ENCODE measurements at places on chromosomes 6 and 20.

- DNase-seq = no peak
These were observed 57.1 kb downstream of the MAP3K4 start for GRCh38 chr6:161048641-161049040.

- DNase-seq = no peak
These were observed 74.6 kb upstream of the SLC22A23 start for GRCh38 chr6:3531481-3531880.

- DNase-seq = no peak
These were observed 10.8 kb upstream of the BFSP1 start for GRCh38 chr20:17541996-17542395.

DNA sequence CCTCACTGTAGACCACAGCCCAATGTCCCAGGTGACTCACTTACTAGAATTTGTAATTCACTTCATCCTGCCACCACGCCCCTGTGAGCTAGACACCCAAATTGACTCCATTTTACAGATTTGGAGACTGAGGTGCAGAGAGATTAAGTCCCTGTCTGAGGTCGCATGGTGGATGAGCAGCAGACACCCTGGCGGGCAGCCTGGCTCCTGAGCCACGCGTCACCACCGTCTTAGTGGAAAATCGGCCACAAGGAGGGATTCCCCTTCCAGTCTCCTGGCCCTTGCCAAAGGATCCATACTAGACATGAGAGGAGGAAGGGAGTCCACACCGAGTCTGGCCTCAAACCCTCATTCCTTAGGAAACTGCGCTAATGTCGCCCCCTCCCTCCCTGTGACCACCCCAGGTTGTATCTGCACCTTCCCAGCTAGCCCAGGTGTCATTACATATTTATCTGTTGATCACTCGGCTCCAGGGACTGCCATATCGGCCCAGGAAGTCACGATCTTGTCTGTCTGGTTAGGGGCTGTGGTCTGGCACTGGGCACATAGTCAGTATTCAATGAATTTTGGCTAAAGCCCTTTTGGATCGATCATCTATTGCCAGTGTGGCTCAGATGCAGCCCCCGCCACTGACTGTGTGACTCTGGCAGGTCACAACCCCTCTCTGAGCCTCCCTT, 25.7 kb upstream of the PTGIS start:
- no peak for DNase-seq

- DNase-seq = no peak
These were observed 11.6 kb upstream of the VNN1 start for GRCh38 chr6:132725471-132725870.

DNA sequence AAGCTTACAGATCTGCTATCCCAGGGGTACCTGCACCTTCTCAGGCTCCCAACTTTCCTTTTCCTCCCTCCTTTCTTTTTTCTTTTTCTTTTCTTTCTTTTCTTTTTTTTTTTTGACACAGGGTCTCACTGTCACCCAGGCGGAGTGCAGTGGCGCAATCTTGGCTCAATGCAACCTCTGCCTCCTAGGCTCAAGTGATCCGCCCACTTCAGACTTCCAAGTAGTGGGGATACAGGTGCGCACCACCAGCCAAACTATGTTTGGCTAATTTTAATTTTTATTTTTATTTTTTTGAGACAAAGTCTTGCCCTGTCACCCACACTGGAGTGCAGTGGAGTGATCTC, 36.0 kb downstream of the PIM1 start:
- DNase-seq = no peak

- no peak for DNase-seq
These were observed 24.8 kb upstream of the PBOV1 start for GRCh38 chr6:138242987-138243592.

- no peak for DNase-seq
These were observed 117.3 kb downstream of the MAP3K4 start for GRCh38 chr6:161108916-161109315.

DNA sequence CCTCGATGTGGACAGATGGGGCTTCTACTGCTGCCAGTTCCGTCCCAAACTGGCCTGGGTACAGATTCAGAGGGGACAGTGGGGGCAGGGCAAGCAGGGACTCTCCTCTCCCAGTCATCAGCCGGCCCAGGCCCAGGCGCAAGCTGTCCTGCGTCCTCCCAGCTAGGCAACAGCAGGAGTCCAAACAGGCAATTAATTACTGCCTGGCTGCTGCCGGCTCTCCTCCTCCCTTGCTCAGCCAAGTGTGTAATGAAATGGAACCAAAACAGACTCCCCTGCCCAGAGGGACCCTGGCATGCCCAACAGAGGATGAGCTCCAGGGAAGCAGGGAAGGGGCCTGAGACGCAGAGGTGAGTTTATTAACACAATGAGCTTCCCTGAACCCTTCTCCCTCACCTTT, 17.8 kb upstream of the SLC32A1 start:
- no peak for DNase-seq

DNA sequence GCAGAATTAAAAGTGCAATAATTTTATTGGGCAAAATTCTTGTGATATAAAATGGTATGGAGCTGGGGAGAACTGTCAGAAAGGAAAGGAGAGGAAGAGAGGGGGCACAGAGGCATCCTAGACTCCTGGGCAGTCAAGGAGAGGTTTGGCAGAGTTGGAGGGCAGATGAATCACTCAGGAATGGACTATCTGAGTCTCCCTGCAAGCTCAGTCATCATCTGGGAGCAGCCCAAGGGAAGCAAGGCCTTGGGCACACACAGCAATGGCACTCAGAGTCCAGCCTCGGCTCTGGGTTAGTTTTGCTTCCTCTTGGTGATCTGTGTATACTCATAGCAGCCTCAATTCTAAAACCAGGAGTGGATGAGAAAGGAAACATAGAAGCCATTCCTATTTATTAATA, 67.2 kb downstream of the SLC22A1 start:
- DNase-seq = no peak

DNA sequence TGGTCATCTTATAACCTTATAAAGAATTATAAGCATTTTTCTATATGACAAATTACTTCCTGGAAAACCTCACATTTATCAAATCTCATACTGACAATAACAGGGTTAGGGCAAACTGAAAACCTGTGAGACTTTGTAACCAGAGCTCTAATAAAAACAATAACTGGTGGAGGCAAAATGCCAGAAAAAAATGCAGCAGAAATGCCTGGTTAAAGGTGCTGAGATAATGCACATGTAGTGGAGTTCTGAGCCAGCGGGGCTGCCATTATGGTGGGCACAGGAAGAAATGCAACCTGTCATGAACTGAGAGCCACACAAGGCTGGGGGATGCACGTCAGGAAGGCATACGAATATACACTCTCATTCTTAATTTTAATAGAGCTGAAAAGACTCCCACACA, 53.0 kb downstream of the NCOA6 start:
- no peak for DNase-seq

- DNase-seq = no peak
These were observed 18.3 kb downstream of the SNX9 start for GRCh38 chr6:157841211-157841840.

DNA sequence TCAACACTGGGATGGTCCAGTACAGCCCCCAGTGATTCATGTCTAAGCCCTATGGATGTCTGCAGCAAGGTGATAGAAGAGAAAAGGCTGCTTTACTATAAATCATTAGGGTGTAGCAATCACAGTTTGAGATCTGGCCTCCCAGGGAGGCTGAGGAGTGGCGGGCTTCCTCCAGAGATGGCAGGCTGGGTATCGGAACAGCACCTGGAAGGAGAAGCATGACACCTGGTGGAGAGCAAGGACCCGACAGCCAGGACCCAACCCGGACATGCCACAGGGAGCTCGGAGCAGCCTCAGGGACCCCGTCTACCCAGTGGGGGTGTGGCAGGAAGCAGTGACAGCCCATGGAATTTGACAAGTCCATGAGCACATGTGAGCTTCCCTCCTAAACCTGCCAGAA, 114.8 kb upstream of the CD93 start:
- DNase-seq = no peak

GRCh38 chr6:118387921-118388701, 160.0 kb upstream of the PLN start:
- no peak for DNase-seq

DNA sequence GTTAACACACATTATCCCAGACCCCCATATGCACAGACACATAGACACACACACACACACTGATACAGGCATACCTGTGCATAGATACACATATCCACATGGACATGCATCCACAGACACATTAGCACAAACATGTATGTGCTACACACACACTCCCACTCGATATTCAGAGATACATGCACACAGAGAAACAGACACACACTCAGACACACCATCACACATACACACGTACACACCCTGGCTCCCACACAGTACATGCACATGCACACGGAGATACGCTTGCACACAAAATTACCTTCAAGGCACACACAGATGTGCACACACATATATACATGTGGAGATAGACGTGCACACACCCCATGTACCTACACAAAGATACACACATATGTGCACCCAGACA, 19.7 kb downstream of the RBM38 start:
- DNase-seq = no peak

DNA sequence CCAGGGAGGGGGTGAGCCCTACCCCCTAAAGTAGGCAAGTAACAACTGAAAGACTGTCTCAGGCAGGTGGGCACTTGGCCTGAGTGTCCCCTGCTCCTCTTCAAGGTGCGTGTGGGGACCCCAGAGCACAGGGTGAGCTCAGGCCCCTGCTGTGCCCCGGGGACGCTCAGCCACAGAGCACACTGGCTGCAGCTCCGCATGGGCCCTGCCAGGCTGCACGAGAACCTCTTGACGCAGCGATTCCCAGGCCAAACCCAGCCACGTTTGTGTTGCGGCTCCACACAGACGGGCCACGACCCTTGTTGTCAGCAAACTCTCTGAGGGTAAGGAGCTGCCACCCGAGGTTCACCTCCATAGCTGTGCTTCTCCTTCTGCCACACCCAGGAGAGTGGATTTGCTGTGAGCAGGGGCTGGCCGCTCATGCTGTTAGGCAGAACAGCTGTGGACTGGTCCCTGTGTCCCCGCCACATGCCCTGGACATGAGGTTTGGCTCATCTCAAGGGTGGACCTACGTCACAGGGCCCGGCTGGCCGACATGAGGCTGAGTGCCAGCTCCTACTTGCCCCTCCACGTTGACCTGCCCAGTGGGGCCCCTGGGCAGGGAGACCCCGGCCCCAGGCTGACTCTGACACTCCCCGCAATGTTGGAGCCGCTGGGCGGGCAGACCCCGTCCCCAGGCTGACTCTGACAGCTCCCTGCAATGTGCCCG, 29.7 kb upstream of the GATA5 start:
- DNase-seq = no peak

- DNase-seq = no peak
These were observed 74.5 kb downstream of the MACROD2 start for GRCh38 chr20:14069796-14070195.

- peak; percentile 79 for DNase-seq
These were observed 26.1 kb downstream of the TTLL2 start for GRCh38 chr6:167350731-167351655.

DNA sequence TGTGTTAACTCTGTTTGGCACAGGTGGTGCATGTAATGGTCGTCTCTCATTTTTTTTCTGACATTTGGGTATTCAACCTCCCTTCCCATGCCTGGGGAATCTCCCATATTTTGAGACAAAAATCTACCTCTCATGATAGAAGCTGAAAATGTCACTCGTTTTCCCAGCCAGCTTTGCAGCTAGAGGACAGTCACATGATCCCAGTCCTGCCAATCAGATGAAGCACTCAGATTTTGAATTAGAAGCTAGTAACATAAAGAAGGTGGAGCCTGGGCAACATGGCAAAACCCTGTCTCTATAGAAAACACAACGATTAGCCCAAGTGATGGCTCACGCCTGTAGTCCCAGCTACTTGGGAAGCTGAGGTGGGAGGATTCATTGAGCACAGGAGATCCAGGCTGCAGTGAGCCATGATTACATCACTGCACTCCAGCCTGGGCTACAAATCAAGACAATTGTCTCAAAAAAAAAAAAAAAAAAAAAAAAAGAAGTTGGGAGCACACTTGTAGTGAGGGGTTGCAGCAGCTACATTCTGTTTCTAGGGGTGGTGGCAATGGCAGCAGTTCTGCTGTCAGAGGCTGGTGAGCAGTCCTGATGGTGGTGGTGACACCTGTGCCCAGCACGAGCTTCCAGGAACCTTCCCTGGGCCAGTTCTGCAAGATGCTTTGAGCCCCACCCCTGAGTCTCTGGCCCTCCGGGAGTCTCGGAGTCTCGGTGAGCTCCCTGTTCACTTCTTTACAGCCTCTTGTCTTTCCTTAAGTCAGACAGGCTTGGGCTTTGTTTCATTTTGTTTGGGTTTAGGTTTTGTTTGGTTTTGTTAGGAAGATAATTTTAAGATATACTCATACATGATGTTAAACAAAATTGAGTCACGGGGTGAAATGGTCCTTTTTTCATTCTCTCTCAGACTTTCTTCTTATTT, 94.1 kb upstream of the KCNG1 start:
- no peak for DNase-seq

DNA sequence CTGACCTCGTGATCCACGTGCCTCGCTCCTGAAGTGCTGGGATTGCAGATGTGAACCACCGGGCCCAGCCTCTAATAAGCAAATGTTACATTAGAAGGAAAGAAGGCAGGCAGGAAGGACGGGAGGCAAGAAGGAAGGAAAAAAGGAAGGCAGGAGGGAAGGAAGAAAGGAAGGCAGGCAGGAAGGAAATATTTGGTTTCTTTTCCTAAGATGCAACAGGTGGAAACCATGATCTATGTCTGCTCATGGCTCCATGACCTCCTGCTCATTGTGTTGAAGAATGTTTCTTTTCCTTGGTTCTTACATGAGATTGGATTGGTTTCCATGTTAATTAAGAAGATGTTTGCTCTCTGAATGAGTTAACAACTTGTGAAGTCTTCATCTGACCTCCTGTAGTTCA, 91.8 kb upstream of the SNX9 start:
- DNase-seq = no peak

All from stimulated activated CD4-positive, alpha-beta T cell treated with anti-CD3 and anti-CD28 coated beads, TNF-alpha, amount 100 ng/mL, for 24 hours (primary cell).